GM12891 (cell line): ENCODE measurements at places on chromosomes 12 and 14.

DNA sequence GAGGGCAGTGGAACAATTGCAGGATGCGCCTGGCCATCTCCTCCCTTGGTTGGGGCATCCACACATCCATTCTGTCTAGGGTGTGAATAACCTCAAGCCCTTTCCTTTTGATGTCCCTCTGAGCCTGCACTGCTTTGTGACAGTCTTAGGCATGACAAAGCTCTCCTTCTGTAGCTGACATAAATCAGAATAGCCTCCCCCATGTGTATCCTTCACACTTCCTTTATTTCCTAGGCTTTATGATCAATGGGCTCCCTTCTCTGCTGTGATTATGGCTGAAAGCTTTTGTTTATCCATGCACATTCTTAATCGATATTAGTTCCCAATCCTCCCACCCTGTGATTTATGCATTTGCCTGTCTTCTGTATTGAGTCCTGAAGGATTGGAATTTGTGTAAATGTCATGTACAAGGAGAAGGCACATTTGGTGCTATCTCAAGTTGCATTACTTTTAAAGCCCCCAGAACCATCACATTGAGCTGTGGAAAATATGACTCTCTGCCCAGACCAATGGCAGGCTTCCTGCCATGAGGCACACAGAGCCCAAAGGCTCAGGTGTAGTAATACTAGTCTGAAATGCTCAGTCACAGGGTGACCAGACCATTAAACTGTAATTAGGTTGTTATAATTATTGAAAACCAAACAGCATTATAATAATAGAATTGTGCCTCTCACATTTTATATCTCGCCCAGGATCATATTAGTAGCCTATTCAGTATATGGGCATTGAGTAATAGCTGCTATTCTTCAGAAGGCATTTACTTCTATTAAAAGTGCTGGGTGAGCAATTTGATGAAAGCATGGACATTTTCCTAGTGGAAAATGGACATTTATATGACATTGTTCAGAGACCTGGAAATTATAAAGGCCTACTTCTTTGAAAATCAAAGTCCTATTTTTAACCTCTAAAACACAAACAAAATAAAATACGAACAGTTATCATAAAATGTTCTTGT is 14.0 kb downstream of the EMP1 start:
- DNase-seq = no peak

GRCh38 chr12:44015333-44015941 is 179.6 kb downstream of the TMEM117 start:
- DNase-seq = no peak

- DNase-seq = no peak
Measured at GRCh38 chr12:131720921-131721320, 10.0 kb downstream of the SFSWAP start.

- DNase-seq = no peak
Measured at GRCh38 chr14:96479435-96480146, 22.6 kb upstream of the PAPOLA start.

GRCh38 chr12:41274643-41275042 is 86.5 kb downstream of the PDZRN4 start:
- no peak for DNase-seq

GRCh38 chr12:130916241-130916911 is 37.3 kb upstream of the ADGRD1 start:
- DNase-seq = peak; percentile 51

GRCh38 chr12:31233061-31233730 is 92.8 kb downstream of the SINHCAF start:
- no peak for DNase-seq

DNA sequence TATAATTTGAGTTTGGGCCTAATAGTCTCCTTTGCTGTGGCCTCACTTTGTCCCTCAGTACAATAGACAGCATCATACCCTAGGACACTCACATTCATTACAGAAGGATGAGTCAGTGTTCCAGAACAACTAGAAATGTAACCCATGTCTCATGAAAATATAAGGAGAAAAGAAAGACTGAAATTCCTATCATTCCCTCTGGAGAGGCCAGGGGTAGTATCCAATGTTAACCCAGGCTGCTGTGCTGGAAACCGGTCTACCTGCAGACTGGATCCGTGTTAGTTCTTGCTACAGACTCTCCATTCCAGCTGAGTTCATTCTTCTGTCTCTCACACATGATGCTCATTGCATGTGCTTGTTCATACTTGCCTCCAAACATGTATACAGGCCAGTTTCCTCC is 75.8 kb upstream of the HOXC13 start:
- DNase-seq = no peak

- DNase-seq = no peak
Measured at GRCh38 chr12:123199936-123200335, 33.0 kb downstream of the MPHOSPH9 start.

GRCh38 chr12:39764944-39765560 is 145.4 kb upstream of the ABCD2 start:
- DNase-seq = no peak

DNA sequence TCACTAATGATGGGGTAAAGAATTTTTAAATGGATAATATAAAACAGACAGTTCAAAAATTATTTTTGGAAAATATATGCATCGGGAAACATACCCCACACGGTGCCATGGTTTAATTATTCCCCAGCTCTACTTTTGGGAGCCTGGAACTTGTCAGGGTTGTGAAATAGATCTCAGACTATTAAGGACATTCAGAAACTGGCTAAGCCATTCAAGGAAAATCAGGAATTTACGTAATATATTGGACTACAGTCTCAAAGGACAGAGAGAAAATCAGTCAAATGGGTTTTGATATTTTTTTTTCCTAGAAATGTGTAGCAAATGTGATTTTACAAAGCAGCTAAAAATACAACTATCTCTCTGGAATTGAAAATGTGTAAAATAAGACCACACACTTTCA is 57.6 kb upstream of the MON2 start:
- no peak for DNase-seq

DNA sequence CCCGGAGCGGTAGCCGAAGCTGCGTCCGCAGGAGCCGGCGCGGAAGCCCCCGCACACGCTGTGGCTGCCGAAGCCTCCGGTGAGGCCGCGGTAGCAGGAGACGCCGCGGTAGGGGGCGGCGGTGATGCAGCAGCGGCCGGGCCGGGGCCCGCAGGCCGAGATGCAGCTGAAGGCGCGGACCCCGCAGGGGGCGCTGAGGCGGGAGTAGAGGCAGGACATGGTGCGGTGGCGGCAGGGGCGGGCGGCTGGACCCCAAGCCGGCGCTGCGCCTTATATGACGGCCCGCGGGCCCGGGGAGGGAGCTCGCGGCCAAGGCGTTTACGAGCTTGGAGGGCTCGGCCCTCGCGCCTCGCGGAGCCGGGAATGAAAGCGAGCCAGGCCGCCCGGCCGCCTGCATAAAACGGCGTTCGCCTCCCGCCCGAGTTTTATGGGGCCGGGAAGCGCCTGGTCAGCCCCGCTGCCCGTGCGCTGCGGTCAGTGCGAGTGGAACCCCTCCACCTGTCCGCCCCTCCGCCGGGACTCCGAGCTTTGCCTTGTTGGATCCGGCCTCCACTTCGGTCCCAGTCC is 16.0 kb upstream of the KRT86 start:
- no peak for DNase-seq

GRCh38 chr12:119679490-119679889 is 11.6 kb downstream of the PRKAB1 start:
- DNase-seq = no peak

DNA sequence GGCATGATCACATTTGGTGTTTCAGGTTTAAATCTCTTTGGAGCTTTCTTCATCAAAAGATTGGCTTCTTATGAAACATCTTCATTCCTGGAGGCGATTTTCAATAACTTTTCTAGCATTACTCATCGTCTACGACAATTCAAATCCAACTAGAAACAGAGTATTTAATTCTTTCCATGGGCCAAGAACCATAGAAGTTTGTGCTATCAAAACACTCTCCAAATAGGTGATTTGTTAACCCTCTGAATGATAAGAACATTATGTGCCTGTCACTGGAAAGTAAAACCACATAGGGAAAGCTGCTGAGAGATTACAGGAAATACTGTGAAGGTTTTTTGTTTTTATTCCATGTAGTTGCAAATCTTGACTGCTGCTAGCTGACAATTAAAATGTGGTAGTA is 6.9 kb upstream of the DCN start:
- DNase-seq = no peak

DNA sequence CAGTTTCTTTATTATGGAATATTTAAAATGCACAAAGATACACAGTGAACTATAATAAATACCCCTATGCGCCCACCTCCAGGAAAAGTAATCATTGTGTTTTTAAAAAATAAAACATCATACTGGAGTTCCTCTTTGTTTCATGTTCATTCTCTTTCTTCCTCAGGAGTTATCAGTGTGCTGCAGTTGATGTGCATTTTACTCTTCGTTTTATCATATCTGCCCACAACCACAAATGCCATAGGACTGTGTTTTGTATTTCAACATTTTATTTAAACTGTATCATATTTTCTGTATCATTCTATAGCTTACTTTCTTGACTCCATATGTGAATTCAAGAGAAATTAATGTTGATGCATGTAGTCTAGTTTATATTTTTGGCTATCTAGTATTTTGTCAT is 53.9 kb downstream of the TSHR start:
- no peak for DNase-seq

GRCh38 chr12:8785499-8785898 is 36.9 kb upstream of the A2ML1 start:
- DNase-seq = no peak

DNA sequence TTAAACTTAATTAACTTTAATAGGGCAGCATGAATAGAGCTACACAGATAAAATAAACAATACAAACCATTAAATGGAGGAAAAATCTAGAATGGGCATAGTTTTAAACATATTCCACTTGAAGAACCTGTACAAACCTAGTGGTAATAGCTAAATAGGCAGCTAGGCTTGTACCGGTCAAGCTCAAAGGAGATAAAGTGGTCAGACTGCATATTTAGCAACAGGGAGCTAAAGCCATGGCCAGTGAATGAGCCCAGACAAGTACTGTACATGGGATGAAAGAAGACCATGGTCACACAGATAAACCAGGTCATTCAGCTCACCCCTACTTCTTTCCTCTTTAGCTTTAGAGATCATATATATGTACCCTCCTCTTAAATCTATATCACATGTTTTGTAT is 186.6 kb upstream of the KRR1 start:
- no peak for DNase-seq

GRCh38 chr12:65739606-65740005 is 84.7 kb upstream of the HMGA2 start:
- DNase-seq = no peak

GRCh38 chr12:14473707-14474287 is 93.9 kb downstream of the PLBD1 start:
- no peak for DNase-seq

DNA sequence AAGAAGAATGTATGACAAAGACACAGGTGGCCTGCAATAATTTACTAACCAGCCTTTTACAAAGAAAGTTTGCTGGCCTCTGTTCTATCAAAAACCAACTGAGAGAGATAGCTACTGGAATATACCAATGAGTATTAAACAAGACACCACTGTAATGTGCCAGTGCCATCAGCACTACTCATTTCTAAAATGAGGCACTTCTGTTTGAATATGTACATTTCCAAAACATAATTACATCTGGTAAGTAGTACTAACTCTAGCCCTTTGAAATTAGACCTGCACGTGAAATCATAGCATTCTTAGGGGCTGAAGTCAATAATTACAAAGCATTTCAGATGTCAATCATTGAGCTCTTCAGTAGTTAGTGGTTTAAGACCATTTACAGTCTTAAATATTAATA is 6.9 kb upstream of the SYCP3 start:
- DNase-seq = no peak

- no peak for DNase-seq
Measured at GRCh38 chr12:106358396-106359241, 1.1 kb downstream of the POLR3B start.

GRCh38 chr12:1608713-1609119 is 14.3 kb upstream of the FBXL14 start:
- DNase-seq = no peak

GRCh38 chr14:72610096-72610830 is 283.6 kb downstream of the DPF3 start:
- no peak for DNase-seq

GRCh38 chr12:93336291-93336741 is 41.4 kb upstream of the NUDT4 start:
- no peak for DNase-seq

DNA sequence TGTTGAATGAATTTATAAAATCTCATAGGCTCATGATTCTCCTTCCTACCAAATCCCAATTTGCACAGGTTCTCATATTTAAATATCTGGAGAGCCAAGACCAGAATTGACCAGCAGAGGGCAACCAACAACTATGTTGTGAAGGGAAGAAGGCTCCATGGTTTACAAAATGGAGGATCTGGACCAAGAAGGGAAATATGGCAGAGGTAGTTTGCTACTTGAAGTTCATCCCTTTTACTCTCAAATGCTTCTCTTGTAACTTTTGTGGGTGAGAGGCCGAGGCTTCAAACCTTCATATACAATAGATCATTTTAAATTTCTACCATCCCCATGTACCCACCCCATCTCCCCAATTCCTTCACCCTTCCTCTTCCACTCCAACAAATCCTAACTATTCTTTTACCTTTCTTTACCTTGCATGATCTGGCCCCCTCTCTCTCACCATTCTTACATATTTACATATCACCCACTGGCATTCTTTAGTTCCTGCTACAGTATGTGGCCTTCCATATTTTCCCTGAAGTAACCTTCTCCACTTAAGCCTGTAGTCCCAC is 3.8 kb upstream of the SMARCC2 start:
- DNase-seq = peak; percentile 47

GRCh38 chr12:89185889-89186288 is 166.4 kb downstream of the DUSP6 start:
- DNase-seq = no peak

DNA sequence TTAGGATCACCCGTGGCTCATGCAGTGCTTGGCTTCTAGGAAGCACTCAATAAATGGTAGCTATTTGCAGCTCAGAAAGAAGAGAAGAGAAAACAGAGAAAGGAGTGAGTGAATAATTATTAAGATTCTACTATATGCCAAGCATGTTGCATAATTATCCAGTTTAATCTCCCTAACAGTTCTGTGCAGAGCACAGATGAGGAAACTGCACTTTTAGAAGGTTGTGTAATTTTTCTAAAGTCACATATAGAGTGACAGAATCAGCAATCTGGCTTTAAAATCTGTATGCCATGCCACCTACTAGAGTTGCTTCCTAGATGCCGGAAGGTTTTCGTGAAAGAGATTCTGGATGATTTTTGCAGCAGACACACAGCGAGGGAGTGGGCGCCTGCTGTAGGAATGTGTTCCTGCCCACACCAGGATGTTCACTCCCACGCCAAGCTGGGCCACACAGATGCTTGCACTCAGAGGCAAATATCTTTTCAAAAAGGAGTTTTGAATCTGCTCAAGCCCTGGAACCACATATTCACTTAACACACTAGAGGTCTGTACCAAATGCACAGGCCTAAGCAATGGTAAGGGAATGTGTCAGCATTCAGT is 50.2 kb upstream of the SMCO2 start:
- DNase-seq = no peak

DNA sequence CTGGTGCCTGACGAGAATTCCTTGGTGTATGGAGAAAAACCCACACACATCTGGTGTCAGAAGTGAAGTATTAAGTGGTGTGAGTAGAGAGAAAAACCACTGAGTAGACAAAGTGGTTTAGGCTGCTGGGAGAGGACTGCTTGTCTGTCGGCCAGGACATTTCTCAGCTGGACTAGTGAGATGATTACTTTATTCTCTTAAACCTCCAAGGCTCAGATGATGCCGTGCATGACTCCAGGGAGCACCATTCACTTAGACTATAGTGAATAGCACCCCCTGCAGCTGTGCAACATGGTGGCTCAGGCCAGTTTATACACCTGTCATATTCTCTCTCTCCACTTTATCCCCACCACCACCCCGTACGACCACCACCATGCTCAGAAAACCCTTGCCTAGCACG is 28.5 kb upstream of the NFYB start:
- no peak for DNase-seq

GRCh38 chr14:34138175-34138574 is 187.3 kb upstream of the EGLN3 start:
- no peak for DNase-seq
